Activated CD8-positive, alpha-beta memory T cell treated with anti-CD3 and anti-CD28 coated beads for 1 hour (primary cell): ENCODE measurements at places on chromosomes 5 and 9.

DNA sequence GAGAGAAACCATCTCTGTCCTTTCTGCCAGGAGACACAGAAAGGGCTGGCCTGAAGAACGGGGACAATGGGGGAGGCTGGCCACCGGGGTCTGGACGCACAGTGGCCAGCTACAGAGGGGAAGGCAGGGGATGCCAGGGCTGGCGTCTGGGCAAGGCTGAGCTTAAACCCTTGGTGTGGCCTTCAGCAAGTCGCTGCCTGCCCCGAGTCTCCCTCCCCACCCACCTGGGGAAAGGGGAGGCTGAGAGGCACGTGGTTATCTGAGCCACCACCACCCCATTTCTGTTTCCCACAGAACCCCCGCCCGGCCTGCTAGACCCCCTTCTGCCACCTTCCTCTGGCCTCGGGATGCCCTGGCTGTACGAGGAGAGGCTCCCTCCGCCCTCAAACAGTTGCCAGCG, 115.3 kb downstream of the VAV2 start:
- DNase-seq: no peak

GRCh38 chr9:18331310-18331684, 142.7 kb upstream of the ADAMTSL1 start:
- DNase-seq: no peak

- DNase-seq: no peak
These were observed 194.4 kb upstream of the ZNF462 start for GRCh38 chr9:106668534-106668933.

GRCh38 chr9:68782546-68782945, 77.5 kb downstream of the PIP5K1B start:
- no peak for DNase-seq

DNA sequence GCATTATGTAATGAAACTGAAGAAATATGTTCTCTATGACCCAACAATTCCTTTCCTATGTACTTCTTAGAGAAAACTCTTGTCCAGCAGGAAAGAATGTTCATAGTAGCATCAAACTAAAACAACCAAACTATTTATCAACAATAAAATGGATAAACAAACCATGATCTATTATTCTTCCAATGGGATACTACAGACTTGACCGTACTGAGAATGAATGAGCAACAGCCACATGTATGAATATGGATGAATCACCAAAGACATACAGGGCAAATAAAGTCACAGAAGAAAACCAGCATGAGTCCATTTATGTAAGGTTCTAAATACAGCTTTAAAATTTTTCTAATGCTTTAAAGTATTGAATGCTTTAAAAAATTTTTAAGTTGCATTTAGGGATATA, 73.6 kb upstream of the SUSD1 start:
- DNase-seq: no peak

GRCh38 chr5:143714629-143715028, 97.3 kb upstream of the HMHB1 start:
- DNase-seq: no peak

- no peak for DNase-seq
These were observed 27.4 kb upstream of the TMC1 start for GRCh38 chr9:72494051-72494450.

DNA sequence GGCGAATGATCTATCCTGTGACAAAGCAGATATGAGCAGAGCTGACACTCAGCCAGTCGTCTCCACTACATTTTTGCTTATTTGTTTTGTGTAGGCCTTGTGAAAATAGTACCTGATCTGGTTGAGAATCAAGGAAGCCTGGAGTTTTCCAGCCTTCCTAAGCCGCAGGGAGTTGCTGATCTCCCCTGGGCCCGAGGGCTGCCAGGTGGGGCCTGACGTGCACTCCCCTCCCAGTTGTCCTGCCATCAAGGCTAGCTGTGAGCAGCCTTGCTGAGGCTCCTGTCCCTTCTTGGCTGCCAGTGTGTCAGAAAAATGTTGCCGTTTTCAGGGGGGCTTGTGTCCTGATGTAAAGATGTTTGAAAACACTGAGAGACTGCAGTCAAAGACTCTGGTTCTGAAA, 102.4 kb downstream of the SMARCA2 start:
- no peak for DNase-seq
